Fibroblast of the aortic adventitia (primary cell): ENCODE measurements at places on chromosomes 7 and 10.

DNA sequence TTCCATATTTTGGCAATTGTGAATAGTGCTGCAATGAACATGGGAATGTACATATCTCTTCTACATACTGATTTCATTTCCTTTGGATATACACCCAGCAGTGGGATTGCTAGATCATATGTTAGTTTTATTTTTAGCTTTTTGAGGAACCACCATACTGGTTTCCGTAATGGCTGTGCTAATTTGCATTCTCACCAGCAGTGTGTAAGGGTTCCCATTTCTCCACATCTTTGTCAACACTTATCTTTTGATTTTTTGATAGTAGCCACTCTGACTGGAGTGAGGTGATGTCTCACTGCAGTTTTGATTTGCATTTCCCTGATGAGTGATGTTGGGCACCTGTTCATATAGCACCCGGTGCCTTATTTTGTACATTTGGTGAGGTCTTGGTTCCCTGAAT lies 519.6 kb downstream of the REEP3 start:
- no peak for DNase-seq

GRCh38 chr7:29265208-29265923 lies 70.8 kb downstream of the CHN2 start:
- DNase-seq, result peak; percentile 87

- DNase-seq, result no peak
These were observed 17.8 kb downstream of the VWC2 start for GRCh38 chr7:49791088-49791741.

DNA sequence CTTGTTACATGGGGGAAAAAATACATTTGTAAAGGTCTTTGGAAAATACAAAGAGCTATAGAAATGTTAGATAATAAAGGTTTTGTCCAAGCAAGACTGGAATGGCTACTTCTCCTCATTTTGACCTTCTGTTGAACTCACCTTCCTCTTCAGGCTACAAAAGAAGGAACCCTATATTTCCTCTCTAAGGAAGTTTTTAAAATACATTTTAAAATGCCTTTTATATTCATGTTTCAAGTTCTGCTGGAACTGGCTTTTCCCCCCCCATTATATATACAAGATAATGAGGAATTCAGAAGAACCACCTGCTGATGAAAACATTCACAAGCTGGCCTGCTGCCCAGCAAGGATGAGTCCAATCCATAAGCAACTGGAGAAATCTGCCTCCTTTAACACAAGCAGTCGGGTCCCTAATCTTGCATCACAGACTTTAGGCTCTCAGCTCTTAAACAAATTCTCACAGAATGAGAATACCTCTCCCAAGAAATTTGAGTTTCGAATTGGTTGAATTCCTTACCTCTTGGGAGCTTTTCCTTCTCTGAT lies 44.6 kb downstream of the MTERF1 start:
- peak; percentile 18 for DNase-seq

- no peak for DNase-seq
These were observed 6.9 kb downstream of the GIMAP5 start for GRCh38 chr7:150744041-150744656.

DNA sequence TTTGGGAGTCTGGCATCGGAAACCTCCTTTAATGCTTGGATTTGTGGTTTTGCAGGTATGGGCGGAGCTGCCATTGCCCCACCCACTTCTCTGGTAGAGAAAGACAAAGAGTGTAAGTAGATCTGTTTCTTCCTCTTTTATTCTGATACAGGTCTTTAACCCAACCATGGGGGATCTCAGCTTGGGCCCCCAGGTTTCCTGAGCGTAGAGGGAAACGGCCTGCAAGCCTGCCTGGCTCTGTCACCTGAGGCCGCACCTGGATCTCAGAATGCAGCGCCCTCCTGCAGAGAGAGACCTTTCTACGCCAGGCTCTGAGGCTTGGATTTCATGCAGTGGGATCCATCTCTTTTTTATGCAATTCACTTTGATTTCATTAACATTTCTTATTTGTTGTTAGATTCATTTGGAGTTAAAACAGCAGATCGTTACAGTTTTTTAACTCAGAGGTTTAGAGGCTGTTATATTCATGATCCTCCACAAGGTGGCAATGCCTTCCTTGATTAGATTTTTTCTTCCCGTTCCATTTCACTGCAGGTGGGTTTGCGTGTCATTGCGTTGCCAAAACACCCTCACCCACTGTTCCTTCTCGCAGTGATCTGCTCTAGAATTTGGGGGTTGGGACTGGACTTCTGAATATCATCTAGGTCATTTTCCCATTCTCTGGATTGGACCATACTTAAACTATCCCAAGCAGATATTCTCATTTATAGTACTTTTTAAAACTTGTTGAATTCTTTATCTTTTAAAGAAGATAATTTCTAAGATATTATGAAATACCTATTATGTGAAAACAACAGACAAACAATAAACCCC lies 20.0 kb downstream of the RBM17 start:
- peak; percentile 66 for DNase-seq

- peak; percentile 41 for DNase-seq
These were observed 6.1 kb downstream of the KCNH2 start for GRCh38 chr7:150972023-150972468.

- no peak for DNase-seq
These were observed 26.4 kb downstream of the ANXA8 start for GRCh38 chr10:47457528-47457820.

DNA sequence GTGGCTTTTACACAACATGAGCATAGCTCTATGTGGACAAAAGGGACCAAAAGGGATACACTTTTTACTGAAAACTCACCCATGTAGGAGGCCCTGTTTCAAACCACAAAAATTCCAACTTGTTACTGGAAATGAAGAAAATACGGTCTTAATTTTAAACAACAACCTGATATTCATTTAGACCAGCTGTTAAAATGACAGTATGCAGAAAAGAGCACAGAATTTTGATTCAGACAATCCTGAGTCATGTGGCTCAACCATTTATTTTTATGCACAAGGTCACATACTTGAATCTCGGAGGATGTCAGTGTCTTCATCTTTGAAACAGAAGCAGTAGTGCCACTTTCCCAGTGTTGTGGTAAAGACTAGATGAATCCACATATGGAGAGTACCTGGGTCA lies 426.5 kb upstream of the NFE2L3 start:
- DNase-seq, result no peak

DNA sequence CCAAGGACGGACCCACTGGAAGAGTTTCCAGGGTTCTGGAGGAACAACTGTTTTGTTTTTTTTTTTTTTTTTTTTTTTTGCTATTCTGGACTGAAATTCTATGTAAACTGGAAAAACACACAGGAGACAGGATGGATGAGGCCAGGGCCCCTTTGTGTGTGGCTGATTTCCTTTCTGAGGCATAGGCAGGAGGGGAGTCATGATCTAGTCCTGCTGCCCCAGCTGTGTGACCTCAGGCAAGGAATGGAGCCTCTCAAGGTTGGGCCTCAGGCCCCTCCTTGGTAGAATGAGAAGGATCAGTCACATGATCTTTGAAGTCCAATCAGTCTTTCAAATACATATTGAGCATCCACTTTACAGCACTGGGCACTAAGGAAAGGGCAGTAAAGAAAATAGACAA lies 87.6 kb downstream of the SH3PXD2A start:
- no peak for DNase-seq

DNA sequence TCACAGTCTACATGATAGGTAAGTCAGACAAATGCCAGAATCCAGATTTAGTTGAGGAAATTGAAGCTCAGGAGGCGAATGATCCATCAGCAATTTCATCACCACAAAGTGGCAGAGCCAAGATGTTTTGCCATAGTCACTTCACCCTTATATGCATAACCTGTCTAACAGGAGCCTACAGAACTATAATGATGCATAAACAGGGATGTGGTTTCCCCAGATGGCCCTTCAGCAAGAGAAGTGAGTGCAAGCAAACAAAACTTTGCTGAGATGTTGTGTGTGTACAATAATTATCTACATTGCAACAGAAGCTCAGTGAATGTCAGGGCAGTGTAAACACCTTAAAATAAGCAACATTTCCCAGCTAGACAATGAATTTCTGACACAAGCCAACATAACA lies 28.6 kb downstream of the PON3 start:
- no peak for DNase-seq

GRCh38 chr10:5590816-5591215 lies 66.1 kb downstream of the CALML3 start:
- no peak for DNase-seq

DNA sequence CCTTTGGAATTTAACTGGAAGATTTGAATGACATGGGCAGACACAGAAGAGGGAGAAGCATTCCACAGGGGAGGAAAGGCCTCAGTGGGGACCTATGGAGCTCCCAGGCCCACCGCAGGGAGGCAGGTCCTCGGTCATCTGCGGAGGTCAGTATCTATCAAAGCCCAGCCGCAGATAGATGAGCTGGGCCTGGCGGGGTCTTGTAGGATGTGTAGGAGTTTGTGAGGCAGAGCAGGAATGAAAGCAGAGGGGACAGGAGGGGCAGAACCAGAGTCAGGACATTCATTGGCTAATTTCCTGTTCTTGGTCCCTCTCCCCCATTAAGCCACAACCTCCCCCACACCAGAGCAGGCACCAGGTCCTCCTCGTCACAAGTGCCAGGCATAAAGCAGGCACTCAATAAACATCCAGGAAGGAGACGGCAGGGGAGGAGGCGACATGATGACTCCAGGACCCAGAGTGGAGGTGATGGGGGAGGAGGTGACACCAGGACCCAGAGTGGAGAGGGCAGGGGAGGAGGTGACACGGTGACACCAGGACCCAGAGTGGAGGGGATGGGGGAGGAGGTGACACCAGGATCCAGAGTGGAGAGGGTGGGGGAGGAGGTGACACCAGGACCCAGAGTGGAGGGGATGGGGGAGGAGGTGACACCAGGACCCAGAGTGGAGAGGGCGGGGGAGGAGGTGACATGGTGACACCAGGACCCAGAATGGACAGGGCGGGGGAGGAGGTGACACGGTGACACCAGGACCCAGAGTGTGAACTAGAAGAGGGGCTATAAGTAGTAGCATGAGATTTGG lies 83.7 kb upstream of the PDGFA start:
- no peak for DNase-seq

DNA sequence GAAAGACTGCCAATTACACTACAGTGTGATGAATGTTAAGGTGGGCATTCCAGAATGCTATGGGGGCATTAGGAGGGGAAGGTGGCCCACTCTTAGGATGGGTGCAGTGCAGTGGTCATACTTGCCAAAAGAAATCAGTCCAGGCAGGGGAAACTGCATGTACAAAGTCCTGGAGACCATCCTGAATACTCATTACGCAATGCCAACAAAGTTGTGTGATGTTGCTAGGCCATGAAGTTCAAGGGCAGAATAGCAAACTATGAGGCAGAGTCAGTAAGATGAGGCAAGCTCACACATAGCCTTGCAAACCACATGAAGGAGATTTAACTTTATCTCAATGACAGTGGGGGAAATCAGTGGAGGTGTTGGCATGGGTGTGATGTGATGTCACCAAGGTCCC lies 49.8 kb upstream of the SLC35B4 start:
- peak; percentile 43 for DNase-seq

DNA sequence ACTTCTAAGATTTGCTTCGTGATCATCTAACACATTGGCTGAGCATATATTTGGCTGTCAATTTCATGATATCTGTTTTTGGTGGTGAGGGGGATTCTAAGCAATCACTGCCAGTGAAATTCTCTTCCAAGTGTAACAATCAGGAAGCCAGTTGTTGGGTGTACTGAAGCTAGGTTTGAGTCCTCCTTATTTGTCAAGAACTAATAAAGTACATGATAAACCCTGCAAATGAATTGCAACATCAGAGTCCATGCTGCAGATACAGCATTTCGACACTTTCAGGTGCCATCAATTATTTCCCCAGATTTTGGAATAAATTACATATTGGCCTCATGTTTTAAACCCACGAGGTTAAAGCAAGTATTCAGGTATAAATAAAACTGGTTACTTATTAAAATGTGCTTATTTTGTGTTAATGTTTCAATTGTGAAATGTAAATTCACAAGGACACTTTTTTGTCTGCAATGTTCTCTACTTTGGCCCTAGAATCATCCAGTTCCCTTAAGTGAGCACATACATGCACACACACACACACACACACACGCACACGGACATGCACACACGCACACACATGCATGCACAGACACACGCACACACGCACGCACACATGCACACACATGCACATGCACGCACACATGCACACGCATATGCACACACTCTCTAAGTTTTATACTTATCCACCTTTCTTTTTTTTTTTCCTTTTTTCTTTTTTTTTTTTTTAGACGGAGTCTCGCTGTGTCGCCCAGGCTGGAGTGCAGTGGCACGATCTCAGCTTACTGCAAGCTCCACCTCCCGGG lies 510.2 kb upstream of the KLF6 start:
- DNase-seq, result no peak

GRCh38 chr10:91681361-91682276 lies 48.7 kb upstream of the PPP1R3C start:
- no peak for DNase-seq

GRCh38 chr10:17265468-17265867 lies 37.4 kb downstream of the VIM start:
- no peak for DNase-seq

DNA sequence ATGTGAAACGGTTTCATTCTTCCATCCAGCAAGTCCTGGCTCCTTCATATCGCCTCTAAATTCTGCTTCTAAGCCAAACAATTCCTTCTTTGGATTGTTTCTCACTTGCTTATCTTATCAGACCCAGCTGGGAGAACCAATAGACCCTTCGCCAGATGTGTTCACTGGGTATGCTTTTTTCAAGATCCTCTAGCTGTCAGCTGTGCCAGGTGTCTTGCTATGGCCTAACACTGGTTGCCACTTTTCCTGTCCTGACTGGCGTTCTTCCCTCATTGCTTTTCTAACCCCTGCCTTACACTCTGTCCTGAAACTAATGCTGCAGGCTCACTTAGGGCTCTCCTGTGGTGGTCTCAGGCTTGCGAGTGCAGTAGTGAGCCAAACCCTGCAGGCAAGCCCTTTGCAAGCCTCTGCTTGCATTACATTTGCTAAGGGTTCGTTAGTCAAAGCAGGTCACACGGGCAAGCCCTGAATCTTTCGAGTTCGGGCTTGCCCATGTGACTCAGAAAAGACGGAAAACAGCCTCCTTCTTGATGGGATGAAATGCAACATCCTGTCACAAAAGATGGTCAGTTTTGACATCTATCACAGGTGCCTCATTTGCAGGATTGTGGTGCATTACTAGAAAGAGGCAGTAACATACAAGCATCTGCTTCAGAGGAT lies 92.8 kb downstream of the VWC2 start:
- no peak for DNase-seq
